HepG2 (cell line): ENCODE measurements at places on chromosomes 7 and 10.
A peak's percentile ranks its signal among the peaks of the same experiment; 100 is the strongest.

GRCh38 chr10:125368146-125368545 lies 207.8 kb upstream of the CTBP2 start:
- no peak for DNase-seq

DNA sequence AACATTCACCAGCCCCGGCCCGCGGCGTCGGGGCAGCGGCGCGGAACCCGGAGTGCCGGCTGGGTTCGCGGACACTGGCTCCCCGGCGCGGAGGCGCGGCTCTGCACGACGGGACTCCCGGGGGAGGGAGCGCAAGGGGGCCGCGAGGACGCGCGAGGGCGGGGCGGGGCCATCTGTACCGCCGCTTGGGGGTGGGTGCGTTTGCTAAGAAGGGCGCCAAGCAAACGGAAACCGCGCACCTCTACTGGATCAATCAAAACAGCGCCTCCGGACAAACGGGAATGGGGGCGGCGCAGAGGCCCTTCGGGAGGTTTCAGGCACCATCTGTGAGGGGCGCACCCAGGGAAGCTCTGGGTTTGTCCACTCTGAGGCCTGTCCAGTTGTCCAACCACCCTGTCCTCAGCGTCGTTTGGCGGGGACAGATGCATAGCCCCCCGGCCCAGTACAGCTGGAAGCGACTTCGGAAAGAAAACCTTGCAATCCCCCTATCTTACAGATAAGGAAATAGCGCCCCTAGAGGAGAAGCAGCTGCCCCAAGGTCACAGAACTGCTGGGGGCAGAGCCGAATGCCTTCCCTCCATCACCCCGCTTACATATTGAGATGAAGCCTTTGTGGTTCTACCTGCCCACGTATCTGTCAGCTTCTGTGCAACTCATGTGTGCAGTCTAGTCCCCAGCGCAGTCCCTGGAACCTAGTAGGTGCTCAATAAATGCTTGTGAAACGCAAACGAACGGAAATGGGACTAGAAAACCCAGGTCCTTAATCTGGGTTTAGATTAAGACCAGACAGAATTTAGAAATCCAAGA lies 10.7 kb upstream of the SLIT1 start:
- DNase-seq: peak; percentile 47

DNA sequence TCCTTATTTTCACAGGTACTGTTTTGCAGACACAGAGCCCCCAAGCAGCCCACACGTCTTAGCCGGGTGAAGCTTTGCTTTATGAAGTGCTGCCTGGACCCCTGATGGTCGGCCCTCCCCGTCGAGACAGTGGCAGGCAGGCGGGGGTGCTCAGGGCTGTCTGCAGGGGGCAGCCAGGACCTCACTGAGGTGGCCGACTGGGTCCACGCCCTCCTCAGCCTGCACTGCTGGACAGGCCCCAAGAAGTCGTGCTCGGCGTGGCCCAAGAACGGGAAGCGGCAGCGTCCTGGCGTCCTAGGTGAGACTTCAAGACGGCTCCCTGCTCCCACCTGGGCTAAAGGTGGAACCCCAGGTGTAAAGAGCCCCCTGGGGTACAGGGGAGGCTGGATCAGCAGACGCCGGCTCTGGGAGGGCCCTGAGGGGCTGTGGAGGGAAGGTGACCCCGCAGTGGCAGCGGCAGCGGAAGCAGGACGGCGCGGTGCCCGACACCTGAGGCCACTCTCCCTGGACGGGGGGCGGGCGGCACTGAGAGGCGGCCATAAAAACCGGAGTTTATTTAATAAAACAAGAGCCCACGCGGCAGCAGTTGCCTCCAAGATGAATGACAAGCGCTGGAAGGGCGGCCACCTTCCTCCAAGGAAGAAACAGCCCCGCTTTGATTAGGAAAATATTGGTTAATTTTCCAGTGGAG lies 179.4 kb downstream of the ELFN1 start:
- no peak for DNase-seq

GRCh38 chr10:102410429-102411073 lies 8.0 kb downstream of the PSD start:
- no peak for DNase-seq

DNA sequence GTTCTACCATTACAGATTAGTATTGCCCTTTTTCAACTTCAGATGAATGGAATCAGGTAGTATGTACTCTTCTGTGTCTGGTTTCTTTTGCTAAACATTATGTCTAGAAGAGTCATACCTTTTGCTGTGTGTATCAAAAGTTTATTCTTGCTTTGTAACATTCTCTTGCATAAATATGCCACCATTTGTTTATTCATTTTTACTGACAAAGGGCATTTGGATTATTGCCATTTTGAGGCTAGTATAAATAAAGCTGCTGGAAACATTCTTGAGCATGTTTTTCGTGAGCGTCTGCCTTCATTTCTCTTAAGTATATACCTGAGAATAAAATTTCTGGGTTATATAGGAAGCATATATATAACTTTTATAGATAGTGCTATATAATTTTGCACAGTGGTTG lies 121.7 kb upstream of the CSTF2T start:
- no peak for DNase-seq

DNA sequence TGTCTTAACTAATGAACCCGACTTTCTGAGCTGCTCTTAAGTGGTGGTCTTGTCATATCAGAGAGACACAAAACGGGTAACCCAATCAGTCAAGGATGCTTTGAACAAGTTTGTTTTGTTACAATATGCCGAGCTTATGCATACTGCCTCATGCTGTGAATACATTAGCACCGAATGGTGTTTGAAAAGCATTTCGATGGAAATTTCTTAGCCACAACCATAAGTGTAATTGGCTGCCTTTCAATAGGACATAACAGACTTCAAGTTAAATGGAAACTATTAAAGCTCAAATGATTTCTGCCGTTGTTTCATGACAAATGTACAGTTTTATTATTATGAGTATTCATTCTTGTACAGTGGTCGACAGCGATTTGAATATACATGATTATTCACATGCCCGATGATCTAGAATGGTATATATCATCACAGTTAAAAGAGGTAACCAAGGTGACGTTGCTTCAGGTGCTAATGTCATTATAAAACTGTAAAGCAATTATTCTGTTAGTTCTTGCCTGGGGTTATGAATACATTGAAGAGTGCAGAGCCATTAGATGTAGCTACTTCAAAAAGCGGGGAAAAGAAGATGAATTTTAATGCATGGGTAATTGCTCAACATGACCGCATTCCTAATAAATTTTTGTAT lies 118.8 kb downstream of the EBF3 start:
- no peak for DNase-seq

GRCh38 chr10:102735065-102735562 lies 8.6 kb upstream of the WBP1L start:
- no peak for DNase-seq

DNA sequence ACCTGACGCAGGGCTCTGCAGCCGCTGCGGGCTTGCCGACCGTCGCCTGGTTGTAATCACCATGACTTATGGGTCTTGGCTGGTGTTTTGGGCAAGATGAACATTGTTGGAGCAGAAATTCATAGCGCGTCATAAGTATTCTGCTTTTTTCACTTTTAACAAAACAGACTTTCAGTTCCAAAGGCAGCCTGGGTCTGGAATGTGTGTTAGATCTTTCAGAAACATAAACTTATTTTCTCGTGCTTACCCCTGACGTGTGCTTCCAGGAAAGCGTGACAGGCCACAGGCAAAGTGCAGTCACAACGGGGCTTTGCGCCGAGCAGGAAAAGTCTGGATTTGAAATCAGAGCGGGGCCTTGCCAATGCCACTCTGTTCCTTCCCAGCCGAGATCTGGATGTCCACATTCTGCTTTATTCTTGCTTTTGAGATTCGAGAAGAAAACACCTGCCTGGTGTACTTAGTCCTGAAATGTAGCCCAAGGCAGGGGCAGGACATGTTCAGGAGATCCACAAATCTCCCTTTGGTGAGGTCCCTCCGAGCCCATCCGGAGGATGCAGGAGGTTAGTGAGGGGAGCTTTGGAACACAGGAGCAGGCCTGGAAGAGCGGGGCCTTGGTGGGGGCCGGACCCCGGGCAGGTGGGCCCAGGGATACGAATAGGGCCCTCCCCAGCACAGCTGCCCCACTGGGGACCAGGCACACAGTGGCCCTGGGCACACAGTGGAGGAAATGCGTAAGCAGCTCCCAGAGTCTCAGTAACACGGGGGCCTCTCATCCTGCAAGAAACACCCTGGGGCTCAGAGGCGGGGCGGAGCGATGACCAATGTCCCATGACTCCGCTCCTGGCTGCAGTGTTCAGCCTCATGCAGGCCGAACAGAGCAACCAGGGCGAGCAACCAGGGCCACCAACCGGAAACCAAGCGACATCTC lies 49.5 kb upstream of the EBF3 start:
- DNase-seq: no peak

- no peak for DNase-seq
Observed at GRCh38 chr10:127947211-127947610, 40.3 kb downstream of the PTPRE start.

- no peak for DNase-seq
Observed at GRCh38 chr7:1403638-1404459, 55.4 kb downstream of the MICALL2 start.

GRCh38 chr10:65313406-65313805 lies 1612.4 kb upstream of the LRRTM3 start:
- no peak for DNase-seq

DNA sequence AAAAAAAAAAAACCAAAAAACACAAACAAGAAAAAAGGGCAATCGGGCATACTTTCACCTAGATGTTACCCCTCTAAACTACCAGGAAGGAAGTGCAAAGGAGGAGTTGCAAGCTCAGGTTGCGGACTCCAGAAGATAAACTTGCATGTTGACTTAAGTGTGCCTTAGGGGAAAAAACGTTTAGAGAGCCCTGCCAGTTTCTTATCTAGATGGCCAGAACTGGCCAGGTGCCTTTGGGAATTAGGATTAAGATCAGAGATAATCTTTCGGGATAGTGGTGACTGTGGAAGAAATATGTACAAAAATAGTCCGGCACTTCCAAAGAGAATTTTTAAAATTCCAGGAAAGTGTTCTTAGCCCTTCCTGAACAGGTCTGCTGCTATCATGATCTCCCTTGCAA lies 17.6 kb downstream of the EVX1 start:
- no peak for DNase-seq

DNA sequence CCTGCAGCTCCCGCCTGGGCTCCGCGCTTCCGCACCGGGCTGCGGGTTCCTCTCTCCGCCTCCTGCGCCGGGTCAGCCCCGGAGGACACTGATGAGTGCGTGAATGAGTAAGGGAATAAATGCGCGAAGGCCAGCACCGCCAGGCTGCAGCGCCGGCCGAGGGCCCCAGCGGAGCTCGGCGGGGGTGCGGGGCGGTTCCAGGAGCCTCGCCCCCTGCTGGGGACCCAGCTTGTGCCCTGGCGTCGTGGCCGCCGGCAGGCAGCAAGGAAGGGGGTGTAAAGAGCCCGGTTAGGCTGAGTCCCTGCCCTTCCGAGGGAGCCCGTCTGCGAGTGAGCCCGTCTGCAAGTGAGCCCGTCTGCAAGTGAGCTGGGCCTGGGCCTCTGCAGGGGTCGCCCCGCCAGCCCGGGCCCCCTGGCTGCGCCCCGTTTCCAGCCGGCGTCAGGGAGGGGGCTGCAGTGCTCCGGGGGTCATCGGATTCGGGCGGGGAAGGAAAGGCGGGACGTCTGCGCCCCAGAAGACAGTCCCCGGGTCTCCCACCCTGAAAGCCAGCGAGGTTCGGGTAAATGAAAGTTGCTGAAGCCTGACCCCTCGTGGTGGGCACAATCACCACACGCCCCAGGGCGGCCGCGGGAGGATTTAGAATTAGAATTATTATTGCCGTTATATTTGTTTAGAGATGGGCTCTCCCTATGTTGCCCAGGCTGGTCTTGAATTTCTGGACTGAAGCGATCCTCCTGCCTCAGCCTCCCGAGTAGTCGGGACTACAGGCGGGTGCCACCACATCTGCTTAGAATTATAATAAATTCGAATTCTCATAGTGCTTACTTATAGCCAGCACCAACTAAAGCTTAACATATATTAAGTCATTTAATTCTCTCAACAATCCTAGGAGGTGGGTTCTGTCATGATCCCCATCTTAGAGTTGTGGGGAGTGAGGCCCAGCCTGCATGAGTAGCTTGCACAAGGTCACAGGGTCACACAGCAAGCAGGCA lies 8.6 kb upstream of the CRYGN start:
- peak; percentile 20 for DNase-seq

- no peak for DNase-seq
Observed at GRCh38 chr10:70889291-70889690, 926 bp upstream of the PCBD1 start.

DNA sequence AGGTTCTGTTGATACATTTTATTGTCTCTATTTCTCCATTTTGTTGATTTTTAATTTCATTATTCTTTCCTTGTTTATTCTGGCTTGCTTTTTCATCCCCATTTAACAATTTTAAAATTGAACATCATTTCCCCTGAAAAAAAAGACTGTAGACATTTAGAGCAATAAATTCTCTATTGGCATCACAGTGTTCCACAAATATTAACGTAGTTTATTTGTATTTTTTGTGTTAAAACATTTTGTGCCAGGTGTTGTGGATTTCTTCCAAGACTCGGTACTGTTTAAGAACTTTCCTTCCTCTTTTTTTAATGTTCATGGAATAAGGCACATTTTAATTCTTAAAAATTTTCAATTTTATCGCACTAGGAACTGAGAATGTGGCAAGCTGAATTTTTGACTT lies 156.1 kb upstream of the NPY start:
- no peak for DNase-seq

- no peak for DNase-seq
Observed at GRCh38 chr10:114181971-114182370, 2.8 kb downstream of the TDRD1 start.

DNA sequence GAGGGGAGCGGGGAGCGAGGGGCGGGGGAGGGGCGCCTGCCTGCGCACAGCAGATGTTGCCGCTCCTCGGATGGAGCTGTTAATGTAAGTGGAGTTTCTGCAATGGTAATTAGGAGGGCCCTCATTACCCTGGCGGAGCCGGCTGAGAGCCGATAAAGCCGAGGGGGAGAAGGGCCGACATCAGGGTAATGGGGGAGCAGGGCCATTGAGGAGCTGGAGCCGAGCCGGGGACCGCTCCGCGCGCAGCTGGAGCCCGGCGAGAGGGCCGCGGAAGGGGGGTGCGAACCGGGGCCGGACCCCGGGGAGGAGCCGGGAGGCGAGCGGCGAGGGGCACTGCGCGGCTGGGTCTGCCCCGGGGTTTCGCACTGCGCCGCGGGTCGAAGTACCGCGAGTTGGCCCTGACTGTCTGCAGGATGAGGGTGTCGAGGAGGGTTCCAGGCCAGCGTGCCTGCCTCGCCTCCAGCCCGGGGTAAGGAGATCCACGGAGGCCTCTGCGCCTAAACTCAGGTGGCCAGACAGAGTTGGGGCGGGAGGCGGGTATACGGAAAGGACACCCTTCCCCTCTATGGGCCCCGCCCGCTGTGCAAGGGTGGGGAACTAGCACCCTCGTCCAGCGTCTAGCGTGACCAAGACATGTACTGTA lies 55.0 kb upstream of the LBX1 start:
- DNase-seq: no peak

- no peak for DNase-seq
Observed at GRCh38 chr7:37410305-37411229, 38.1 kb downstream of the ELMO1 start.

- no peak for DNase-seq
Observed at GRCh38 chr10:18233775-18234174, 93.6 kb downstream of the CACNB2 start.

- DNase-seq: no peak
Observed at GRCh38 chr10:70374775-70375614, 7.4 kb downstream of the LRRC20 start.
